Cortex of kidney (tissue), 1 donor: ENCODE measurements at places on chromosomes 1 and 21.

DNA sequence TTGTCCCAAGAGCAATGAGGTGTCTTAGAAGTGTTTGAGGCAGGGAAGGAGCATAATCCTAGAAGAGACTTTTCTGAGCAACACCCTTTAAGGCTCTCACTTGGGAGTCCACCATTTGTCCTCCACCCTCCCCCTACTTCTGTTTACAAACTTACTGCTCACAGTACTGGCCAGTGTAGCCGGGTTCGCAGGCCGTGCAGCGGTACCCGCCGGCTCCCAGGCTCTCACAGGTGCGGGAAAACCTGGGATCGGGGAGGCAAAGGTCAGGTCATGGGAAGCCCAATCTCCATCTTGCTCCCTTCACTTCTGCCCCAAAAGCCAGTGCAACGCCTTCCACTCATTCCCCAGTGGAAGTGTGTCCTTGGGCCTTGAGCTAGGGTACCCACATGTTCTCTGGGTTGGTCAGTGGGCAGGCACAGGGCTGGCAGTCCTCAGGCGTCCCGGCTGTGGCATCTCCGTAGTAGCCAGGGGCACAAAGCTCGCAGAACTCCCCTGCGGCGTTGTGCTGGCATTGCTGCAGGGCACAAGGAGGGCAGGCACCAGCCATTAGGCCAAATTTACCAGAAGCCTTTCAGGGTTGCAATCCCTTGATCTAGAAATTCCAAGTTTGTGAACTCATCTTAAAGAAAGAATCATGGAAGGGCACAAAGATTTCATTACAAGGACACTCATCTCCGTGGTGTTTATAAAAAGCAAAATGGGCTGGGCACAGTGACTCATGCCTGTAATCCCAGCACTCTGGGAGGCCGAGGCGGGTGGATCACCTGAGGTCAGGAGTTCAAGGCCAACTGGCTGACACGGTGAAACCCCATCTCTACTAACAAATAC, 49.8 kb downstream of the LDLRAD2 start:
- DNase-seq, result no peak

DNA sequence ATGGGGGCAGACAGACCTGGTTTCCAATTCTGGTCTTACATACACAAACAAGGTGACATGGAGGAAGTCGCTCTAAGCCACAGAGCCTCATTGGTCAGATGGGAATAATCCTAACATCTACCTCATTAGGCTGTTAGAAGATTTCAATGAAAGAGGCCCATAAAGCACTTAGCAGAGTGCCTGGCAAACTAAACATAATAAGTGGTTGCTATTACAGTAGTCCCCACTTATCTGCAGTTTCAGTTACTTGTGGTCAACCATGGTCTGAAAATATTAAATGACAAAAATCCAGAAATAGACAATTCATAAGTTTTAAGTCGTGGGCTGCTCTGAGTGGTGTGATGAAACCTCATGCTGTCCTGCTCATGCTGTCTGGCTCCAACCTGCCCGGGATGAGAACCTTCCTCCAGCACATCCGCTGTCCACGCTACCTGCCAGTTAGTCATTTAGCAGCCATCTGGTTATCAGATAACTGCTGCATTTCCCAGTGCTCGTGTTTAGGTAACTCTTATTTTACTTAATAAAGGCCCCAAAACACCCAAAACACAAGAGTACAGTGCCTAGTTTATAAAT, 112.3 kb downstream of the DDX20 start:
- DNase-seq, result no peak

DNA sequence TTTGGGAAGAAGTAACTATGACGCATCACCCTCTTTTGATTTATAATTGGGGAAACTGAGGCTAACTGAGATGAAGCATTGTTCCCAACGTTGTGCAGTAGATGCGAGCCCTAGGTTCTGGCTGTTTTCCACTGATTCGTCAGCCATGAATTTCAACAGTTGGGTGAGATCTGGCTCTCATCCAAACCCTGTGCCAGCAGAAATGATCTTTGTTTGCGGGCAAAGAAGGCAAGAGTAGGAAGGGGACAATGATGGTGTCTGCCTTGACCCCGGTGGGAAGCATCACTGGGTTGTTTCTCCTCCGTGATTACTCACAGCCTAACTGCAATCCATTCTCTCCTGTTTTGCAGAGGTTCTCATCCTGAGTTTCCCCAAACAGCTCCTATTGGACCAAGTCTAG, 142.3 kb downstream of the MIS18A start:
- DNase-seq, result no peak

- DNase-seq, result no peak
These were observed 1142.1 kb upstream of the PRMT6 start for GRCh38 chr1:105914403-105914802.

DNA sequence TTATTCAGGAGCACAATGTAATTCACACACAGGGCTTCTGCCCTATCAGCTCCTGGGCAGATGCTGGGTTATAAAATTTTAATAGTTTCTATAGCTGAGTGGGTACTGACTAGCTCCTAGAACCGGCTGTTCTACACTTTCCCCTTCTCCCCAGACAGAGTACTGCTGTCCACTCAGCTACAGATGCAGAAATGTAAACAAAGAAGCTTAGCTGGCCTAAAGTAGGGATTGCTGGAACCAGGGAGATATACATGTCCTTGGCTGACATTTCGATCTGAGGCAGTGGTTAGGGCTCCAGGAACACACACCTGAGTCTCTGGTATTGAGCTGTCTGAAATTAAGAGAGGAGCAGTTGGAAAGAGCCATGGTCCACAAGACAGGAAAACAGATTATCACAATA, 211.5 kb upstream of the USP24 start:
- no peak for DNase-seq
